ENCODE measurements at places on chromosomes 1 and 21. TPM values are rescaled to one million over a fixed set of nuclear protein-coding genes. Genes with fewer than 3 reads are reported as not detected.

The CHIA gene
- total RNA-seq, result not detected

The FCGR3A gene
- total RNA-seq, result not detected

The SPATA46 gene
- total RNA-seq, result not detected

The PBX1 gene
- total RNA-seq, result 3.1 TPM

The TBX15 gene
- not detected for total RNA-seq

Measured in melanocyte of skin (primary cell).